ENCODE measurements at places on chromosomes 13 and 19.

DNA sequence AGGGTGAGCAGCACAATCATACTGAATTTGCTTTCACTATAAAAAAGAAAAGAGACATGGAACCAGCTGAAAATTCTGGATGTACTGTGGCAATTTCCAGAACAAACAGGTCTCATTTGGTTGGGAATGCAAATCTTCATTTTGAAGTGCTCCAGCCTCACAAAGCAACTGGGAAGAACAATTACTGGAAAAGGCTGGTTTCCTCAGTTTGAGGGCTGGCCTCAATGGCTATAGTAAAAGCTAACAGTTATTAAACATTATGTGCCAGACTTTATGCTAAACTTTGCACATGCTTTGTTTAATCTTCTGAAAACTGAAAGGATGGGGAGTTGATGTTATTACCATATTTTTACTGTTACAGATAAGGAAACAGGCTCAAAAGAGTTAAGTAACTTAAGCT is 3.0 kb downstream of the OBI1 start:
- DNase-seq, result no peak

DNA sequence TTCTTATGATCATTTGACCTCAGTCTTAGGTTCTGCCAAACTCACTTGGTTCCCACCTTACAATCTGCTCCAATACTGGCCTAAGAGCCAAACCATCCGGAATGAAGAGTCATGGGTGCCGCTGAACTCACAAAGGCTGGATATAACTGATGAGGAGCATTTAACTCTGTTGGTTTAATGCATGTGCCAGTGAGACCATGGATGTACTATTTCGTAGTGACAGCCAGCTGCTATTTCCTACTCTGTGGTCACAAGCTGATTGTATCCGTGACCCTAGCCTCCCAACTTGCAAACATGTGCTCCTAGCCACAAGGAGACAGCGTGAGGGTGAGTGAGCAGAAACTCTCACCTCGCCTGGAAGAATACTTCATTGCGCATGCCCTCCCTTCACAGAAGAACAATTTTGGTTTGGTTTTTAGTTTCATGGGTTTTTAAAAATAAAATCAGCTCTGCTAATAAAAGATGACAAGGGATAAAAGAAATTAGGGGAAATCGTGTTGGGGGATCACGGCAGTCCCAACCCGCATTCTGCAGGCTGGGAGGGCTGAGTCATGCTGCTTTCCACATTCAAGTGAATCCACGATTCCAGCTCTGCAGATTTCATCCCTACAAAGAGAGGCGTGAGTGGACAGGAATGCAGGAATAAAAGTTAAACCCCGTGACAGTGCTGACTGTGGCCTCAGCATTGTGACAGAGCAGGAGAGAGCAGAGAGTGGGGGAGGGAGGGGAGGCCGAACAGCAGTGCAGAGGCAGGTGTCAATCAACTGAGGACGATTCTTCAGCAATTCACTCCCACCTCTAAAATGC is 66.8 kb upstream of the RAP2A start:
- DNase-seq, result peak; percentile 84

DNA sequence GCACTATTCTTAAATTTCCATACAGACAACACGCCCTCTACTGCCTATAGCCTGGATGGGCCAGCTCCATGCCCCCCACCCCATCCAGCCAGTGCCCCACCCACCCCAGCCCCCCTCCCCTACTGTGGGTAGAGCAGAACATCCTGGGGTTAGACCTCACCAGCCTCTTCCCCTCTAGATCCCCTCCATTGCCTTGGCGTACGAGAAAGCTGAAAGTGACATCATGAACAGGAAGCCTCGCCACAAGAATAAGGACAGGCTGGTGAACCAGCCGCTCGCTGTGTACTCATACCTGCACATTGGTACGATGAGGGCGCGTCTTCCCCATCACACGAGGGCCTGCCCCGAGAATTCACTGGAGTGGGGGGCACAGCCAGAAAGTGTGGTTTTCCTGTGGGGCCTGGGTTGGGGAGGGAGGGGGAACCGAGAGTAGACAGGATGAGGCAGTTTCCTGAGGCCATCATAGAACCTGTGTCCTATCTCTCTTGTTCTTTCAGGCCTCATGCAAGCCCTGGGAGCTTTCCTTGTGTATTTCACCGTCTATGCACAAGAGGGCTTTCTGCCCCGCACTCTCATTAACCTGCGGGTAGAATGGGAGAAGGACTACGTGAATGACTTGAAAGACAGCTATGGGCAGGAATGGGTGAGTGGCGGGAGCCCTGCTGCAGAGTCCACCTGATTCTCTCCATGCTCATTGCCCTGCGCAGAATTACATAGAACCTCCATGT is 29.1 kb downstream of the ATP12A start:
- no peak for DNase-seq

DNA sequence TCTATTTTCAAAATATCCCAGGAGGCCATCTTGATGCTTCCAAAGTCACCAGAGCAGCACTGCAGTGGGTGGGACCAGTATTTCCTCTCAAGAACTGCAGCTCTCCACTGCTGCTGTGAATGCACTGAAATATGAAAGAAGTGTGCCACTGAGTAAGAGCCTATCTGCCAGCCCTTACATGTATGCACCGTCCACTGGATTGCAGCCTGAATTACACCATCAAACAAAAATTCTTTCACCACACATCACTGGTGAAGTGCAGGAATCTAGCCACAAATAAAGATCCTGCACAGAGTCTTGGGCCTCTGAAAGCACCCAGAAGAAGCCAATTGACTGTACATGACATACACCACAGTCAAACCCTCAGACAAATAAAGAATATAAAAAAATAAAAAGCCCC is 249.0 kb downstream of the LHFPL6 start:
- DNase-seq, result peak; percentile 30

DNA sequence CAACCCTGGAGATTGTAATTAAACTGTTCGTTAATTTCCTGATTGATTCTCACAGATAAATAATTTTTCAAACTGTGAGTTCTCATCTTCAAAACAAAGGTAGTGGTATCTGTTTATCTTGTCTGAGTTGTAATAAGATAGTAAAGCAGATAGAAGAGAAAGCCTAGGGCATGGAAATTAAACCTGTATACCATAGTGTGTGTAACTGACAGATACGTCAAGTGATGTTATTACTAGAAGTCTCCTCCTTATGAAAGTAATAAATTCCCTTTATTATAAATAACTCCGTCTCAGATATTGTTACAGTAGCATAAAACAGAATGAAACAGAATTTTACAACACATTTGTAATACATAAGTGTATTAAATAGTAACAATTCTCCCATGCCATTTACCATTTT is 1065.1 kb downstream of the SLITRK1 start:
- DNase-seq, result no peak

- no peak for DNase-seq
Observed at GRCh38 chr13:114082849-114083645, 49.4 kb downstream of the RASA3 start.

- no peak for DNase-seq
Observed at GRCh38 chr13:44293374-44293773, 80.2 kb upstream of the SERP2 start.

DNA sequence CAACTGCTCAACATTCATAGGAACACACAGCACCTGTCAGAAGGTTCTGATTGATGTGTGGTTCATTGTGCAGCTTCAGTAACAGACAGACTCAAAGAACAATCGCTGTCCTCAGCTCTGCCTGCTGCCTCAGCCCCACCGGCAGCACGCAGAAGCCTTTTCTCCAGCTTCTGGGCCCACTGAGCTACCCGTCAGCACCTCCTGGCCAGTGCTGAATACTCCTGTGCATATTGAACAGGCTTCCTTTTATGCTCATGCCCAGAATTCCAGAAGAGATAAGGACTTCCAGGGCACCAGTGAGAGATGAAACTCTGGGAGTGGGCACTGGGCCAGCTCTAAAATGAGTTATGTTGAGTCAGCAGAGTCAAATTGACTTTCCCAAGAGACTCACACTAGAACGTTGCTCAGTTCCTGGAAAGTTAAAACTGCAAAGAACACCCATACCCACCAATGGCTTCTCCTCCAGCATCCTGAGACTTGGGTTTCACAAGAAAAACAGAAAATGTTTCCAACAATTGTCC is 119.3 kb downstream of the COL4A1 start:
- DNase-seq, result peak; percentile 17

- no peak for DNase-seq
Observed at GRCh38 chr13:46490129-46490528, 62.8 kb upstream of the LRCH1 start.
